CD4-positive, alpha-beta T cell treated with Interleukin-15 for 1 hour (primary cell): ENCODE measurements at places on chromosomes 16 and 17.

GRCh38 chr17:77579131-77579530, 379.4 kb upstream of the TNRC6C start:
- no peak for DNase-seq

- no peak for DNase-seq
These were observed 100.7 kb downstream of the TMEM114 start for GRCh38 chr16:8489580-8489979.

GRCh38 chr17:51499897-51500296, 239.6 kb downstream of the UTP18 start:
- DNase-seq, result no peak

DNA sequence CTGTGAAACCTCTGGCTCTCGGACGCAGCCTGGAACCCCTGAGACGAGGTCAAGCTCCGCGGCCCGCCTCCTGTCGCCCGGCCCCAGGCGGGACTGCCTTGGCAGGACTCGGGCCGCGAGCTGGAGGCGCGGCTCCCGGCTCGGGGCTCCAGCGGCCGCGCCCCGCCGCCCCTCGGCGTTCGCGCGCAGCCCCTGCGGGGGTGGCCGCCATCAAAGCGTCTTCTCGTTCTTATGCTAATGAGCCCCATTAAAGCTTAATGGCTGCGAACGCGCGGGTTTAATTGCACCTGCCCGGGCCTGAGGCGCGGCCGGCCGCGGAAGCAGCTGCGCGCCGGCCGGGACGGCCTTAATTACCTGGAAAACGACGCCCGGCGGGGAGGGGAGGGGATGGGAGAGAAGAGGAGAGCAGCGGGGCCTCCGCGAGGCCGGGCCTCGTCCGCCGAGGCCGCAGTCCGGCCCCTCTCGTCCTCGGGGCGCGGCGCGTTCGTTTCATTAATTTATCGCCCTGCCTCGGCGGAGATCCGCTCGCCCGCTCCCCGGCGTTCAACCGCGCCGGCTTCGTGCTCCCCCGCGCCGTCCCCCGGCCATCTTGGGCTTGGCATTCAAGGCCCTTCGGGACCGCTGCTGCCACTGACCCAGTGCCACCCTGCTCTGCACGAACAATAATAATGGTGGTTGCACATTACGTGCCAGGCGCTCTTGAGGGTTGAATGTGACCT, 19.2 kb downstream of the RAI1 start:
- no peak for DNase-seq

GRCh38 chr16:85928401-85928820, 29.4 kb downstream of the IRF8 start:
- DNase-seq, result peak; percentile 57

- DNase-seq, result no peak
These were observed 211.4 kb downstream of the GSG1L start for GRCh38 chr16:27852116-27852515.

DNA sequence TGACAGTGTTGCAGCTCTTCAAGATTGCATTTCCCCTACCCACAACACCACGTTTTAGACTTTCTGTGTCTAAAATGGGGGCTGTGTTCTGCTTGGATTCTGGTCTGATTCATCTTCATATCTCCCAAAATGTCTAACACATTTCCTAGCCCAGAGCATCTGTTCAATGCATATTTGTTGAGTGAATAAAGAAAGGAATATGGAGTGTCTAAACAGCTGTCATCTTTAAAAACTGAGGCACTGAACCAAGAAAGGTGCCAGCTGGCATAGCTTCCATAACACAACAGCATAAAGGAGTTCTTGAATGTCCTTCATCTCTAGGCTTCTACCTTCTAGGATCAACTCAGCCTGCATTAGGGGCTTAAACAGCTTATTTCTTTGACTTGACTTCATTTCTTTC, 67.4 kb downstream of the CDH11 start:
- DNase-seq, result no peak

GRCh38 chr17:29384901-29385300, 5.3 kb upstream of the TAOK1 start:
- no peak for DNase-seq
